ENCODE measurements at places on chromosomes 3 and 15.

DNA sequence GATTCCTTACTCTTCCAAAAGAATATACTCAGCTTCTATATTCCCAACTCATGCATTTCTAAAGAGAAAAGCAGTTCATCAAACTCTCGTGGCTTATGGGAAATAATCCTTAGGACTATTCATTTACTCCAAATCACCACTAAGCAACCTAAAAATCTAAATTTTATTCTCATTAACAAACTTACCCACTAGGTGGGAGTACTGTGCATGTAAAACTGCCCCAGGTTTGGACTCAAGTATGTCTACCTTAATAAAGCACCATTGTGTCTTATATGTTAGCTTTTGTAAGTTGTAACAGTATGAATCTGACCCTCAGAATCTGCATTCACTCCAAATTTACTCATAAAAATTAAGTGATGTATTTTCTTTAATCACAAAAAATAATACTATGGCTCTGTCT is 25.3 kb downstream of the RAD18 start:
- DNase-seq: no peak

DNA sequence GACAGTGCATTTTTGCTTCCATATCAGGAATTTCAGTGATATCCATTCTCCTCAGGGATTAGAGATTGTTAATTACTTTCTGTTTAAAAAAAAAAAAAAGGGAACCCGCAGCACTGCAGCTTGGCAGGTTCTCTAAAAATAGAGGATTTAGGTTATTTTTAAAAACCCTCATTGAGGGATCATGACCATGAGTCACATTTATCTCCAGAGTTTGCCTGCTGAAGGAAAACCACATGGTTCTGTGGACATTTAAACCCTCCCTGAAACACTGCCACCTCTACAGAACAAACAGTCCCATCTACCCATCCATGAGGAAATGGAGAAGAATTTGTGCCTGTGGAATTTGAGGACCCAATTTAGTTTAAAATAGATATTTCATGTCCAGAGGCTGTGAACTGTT is 66.2 kb upstream of the UBE2E1 start:
- no peak for DNase-seq

GRCh38 chr3:150635526-150635925 is 32.4 kb downstream of the SELENOT start:
- no peak for DNase-seq

DNA sequence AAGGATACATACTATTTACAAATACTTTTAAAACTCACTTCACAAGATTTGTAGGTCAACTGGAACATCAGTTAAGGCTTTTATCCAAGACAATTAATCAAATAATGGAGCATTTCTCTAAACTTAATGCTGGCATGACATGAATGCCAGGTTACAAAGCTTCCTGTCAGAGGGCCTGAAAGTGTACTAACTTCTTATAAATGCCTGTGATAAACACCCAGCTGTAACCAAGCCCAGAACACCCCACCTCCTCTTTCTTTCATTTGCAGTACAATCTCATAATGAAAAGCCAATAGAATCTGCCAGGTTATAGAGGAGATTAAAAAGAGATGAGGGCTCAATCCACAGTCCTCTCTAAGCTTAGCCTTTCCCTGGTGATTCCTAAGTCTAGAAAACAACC is 214.4 kb downstream of the OSBPL10 start:
- DNase-seq: no peak

GRCh38 chr15:61037031-61037430 is 192.1 kb downstream of the RORA start:
- no peak for DNase-seq

GRCh38 chr3:61872077-61872706 is 310.8 kb downstream of the PTPRG start:
- DNase-seq: no peak

GRCh38 chr3:8110966-8111798 is 390.4 kb upstream of the LMCD1 start:
- peak; percentile 1 for DNase-seq

DNA sequence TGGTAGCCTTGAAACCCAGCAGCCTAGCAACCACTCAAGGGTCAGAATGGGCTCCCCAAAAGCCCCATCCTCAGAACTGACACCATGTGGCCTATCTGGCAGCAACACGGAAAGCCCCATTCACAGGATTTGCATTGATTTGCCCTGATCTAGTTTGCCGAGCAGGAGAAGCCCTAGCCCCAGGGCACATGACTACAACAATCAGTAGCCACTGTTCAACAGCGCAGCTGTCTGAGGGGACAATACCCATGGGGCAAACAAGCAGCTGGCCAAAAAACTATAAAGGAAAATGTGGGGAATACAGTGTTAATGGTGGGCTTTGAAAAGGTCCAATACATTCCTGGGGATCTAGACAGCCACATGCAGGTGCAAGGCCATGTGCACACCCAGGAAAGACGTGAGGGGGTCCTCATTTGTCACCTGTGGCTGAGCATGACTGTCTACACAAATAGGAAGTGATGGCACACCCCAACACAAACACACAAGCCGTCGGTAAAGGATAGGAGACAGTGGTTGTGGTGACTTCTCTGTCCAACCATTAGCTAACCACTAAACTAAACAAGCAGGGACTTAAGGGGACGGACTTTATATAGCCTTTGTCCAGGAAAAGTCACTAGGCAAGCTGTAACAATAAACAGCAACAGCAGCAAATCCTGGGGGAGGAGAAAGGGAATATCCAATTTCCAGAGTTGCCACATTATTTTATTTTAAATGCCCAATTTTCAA is 113.7 kb downstream of the LRIG1 start:
- no peak for DNase-seq

DNA sequence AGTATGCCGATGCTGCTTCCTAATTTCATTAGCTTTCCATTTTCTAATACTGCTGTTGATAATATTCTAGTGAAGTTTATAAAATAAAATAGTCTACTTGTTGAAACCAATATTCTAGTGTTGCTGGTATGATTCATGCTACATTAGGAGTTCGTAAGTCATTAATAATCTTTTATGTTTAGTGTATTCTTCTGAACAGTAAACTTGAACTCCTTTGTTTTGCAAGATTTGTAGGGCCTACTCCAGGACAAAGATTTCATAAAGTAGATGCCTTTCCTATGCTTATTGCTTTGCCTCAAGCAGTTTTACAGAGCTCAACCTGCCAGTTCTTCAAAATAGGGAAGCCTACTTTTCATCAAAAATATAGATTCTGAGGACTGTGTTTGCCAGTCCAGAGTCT is 111.5 kb downstream of the RSRC1 start:
- no peak for DNase-seq

DNA sequence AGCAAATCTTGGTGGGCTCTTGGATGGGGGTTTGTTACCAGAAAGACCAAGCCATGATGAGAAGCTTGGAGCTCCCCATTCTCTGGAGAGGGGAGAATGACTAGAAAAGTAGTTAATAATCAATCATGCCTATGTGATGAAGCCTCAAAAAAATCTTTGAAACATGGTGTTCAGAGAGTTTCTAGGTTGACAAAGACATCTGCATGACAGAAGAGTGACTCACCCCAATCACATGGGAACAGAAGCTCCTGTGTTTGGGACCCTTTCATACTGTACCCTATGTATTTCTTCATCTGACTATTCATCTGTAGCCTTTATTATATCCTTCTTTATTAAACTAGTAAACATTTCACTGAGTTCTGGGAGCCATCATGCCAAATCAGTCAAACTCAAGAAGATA is 87.4 kb downstream of the BCHE start:
- DNase-seq: no peak

DNA sequence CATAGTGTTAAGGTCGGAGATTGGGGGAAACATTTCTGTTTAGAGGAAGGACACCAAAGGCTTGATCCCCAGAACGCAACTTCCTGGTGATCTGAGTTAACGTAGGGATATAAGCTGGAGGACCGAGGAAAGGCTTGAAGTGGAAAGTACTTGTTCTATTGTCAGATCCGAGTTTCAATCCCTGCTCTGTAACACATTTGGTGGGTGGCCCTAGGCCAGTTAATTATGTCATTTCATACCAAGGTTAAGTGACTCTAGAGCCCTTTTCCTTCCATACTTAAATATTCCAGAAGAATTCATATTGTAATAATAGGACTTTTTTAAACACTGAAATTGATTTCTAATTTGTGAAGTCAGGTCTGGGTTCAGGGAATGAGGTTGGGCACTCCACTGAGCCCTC is 80.9 kb downstream of the RPLP1 start:
- no peak for DNase-seq

DNA sequence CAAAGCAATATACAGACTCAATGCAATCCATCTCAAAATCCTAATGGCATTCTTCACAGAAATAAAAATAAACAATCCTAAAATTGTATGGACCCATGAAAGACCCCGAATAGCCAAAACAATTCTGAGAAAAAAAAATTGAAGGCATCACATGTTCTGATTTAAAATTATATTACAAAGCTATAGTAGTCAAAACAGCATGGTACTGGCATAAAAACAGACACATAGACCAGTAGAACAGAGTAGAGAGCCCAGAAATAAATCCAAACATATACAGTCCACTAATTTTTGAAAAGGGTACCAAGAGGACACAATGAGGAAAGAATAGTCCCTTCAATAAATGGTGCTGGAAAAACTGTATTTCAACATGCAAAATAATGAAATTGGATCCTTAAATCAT is 70.4 kb upstream of the THRB start:
- no peak for DNase-seq

DNA sequence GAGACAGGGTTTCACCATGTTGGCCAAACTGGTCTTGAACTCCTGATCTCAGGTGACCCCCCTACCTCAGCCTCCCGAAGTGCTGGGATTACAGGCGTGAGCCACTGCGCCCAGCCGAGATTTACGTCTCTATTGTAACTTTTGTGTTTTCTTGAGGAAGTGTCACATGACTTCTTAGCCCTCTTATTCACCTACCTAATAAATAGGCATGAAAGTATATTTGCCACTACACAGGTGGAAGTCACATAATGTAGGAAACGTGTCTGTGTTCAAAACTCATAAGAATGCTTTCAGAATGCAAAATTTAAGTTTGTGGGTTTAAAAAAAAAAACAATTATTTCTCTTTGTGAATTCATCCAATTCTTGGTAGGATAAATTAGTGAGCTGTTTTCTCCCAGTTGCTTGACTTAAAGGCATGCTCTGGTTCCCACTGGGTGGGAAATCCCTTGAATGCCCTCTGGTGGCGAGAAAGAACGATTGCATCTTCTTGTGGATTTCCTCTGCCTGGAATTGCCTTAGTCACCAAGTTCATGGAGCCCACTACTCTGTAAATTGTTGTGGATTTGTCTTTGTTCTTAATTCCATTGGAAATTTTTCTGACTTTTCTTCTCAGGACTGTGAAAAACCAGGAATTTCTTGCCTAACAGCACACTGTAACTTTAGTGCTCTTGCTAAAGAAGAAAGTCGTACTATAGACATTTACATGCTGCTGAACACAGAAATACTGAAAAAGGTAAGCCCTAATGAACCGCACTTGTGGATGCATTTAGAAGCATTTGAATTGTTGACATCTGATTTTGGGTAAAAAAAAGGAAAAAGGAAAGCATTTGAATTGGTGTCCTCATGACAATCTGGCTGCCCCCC is 82.2 kb upstream of the CTDSPL start:
- DNase-seq: peak; percentile 71

- peak; percentile 10 for DNase-seq
Measured at GRCh38 chr15:63056829-63057228, 14.3 kb downstream of the TPM1 start.

DNA sequence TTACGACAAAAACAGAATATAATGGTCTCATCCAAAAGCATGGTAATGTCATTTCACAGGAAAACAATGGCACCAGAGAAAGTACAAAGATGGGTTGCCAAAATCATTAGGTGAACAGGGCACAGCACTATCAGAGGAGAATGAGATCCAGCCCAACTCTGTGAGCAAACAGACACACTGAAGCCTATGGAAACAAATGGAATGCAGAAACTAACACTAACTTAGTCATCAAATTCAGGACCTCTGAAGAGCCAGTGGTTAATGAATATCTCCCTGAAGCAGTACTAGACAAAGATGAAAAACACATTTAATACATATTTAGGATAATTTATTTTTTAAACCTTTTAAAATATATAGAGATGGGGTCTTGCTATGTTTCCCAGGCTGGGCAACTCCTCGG is 14.6 kb upstream of the RPS17 start:
- no peak for DNase-seq
